T-helper 1 cell treated with Interleukin-12 subunit alpha and Interleukin-12 subunit beta and Interleukin-4 antibody, amounts not matched to agents 30 ng/mL and 1 ng/mL, for 36 hours (primary cell): ENCODE measurements at places on chromosomes 4 and X. TPM values are rescaled to one million over a fixed set of nuclear protein-coding genes. Genes with fewer than 3 reads are reported as not detected.

The COX7B2 gene
- not detected in 2 replicates for total RNA-seq

The PPP4R3C gene
- total RNA-seq: not detected in 2 replicates

The SLC25A31 gene
- total RNA-seq: not detected in 2 replicates

The VSIG1 gene
- 3.0 and 5.0 TPM in 2 replicates for total RNA-seq

The OTUD6A gene
- not detected in 2 replicates for total RNA-seq
